ENCODE measurements at places on chromosomes 7 and 10. TPM values are rescaled to one million over a fixed set of nuclear protein-coding genes. Genes with fewer than 3 reads are reported as not detected.

- no peak overlapping the region for H3K27ac ChIP-seq
- H3K27me3 ChIP-seq: no peaks in the 10 kb centered on the region
- no peak overlapping the region for H3K4me3 ChIP-seq
- no peaks in the 10 kb centered on the region for H3K36me3 ChIP-seq
- no peaks in the 10 kb centered on the region for H3K4me1 ChIP-seq
- no peak for DNase-seq
Observed at GRCh38 chr10:133388973-133389818, 4.8 kb upstream of the MTG1 start.

The FBXL13 gene
- 1.2 TPM for total RNA-seq

The ANXA8 gene
- total RNA-seq: not detected

- H3K36me3 ChIP-seq: no peaks in the 10 kb centered on the region
- no peaks in the 10 kb centered on the region for H3K27me3 ChIP-seq
- H3K4me1 ChIP-seq: no peaks in the 10 kb centered on the region
- H3K27ac ChIP-seq: no peak overlapping the region
Observed at GRCh38 chr10:11668847-11669610, 57.6 kb upstream of the USP6NL start.

The OR9A2 gene
- not detected for total RNA-seq

DNA sequence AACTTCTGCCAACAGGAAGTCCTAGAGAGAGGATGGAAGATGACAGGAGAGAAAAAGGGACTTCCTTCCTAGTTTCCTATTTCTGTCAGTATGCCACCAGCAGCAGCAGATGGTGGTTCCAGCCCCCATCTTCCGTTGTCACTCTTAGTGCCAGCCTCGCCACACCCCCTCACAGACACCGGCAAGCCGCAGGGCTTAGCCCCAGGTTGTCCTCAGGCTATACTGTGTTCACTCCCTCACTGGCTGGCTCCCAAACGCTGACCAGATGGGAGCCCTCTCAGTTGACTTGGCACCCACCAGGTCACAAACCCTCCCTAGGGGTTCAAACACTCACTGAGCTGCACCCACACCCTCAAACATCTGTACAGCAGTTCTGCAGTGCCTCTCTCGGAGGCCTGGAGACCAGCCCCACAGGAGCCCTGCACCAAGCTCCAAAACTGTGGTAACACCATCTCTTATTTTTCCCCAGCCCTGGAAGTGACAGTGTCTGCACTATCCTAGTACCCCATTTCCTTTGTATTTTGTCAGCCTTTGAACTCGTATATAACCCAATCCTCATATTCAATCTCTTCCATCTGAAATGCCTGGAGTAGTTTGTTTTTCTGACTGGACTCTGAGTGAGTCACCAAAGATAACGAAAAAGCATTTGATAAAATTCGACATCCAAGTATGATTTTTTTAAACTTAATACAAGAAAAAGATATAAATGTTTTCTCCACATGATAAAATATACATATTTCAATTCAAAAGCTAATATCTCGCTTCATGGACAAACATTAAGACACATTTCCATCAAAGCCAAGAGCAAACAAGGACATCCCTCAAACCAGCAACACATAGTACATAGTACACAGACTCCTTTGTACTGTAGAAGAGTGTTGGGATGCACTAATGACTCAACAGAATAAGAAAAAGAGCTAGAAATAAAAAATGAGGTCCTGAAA lies 34.5 kb downstream of the SMURF1 start:
- no peak overlapping the region for H3K4me3 ChIP-seq
- DNase-seq: no peak
- no peak overlapping the region for H3K27ac ChIP-seq
- H3K4me1 ChIP-seq: peaks cover 11% of the 10 kb centered on the region
- no peaks in the 10 kb centered on the region for H3K36me3 ChIP-seq

Data from H1 (cell line).